NCI-H2227 treated with DMSO at 0.1 percent for 48 hours (cell line): ENCODE measurements at places on chromosomes 2 and 18.

- peak; percentile 64 for DNase-seq
These were observed 68.4 kb upstream of the PPP1CB start for GRCh38 chr2:28683100-28683706.

GRCh38 chr2:97792416-97792815 lies 79.0 kb downstream of the ZAP70 start:
- DNase-seq, result no peak

DNA sequence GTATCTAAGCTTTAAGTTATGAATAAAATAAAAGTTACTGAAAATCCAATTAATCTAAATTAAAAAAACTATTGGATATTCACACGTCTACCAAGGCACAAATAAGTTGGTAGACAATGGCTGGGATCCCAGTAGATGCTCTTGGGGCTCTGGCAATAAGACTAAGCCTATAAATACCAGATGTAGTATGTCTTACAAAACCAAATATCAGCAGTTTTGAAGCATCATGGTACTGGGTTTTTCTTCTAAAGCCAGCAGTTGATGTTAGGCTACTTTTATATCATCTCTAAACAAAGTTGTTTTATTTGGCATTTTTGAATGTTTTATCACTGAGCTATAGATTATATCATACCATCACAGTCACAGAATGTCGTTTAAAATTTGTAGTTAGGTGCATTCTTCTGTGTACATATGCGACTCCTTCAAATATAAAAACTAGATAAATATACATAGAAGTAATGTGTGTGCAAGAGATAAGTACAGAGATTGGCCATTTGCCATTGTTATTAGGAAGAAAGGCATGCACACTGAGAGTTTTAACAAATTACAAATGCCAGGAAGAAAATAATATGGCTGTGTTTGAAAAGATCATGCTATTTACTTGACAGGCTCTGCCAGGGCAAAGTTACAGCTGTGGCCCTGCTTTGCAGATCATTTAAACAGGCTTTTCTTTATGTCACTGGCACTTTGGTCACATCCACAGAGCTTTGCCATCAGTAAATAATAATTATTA lies 21.6 kb upstream of the TMEM17 start:
- peak; percentile 66 for DNase-seq

DNA sequence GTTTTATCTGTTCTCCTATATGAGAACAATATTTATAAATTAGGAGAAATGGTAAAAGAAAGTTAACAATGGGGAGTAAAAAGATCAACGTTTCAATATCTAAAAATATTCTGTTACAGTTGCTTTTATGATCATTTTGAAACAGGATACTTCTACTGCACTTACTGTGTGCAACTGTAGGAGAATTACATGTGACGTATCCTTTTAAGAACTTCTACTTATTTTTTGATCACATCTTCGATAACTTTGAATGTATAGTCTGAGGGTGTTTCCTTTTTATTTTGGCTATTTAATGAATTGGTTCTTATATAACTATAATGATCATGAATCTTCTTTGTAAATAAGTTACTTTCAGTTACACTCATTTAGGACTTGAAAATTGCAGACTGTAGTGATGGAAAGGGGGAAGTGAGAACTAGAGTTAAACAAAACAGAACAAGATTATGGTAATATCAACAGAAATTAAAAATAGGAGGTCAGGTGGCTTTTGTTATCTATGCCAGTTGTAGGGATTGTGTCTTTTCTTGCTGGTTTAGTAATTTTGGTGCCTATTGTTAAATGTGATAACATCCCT lies 109.9 kb downstream of the MSTN start:
- DNase-seq, result no peak

DNA sequence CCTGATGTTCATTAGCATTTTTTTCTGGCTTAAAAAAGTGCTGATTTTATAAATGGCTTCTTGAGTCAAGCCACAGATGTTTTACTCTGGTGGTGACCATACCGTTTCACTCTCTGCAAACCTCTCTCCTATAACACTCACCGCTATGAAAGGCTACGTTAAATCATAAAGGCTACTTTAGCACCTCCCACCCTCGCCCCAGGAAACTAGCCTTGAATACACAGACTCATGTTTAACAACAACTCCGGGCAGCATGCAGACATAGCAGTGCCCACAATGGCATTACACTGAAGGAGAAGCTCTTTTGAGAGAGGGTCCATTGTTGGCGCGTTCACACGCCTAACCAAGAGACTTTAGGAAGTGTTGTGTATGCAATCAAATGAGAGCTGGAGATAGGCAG lies 5.6 kb downstream of the MYT1L start:
- peak; percentile 88 for DNase-seq

DNA sequence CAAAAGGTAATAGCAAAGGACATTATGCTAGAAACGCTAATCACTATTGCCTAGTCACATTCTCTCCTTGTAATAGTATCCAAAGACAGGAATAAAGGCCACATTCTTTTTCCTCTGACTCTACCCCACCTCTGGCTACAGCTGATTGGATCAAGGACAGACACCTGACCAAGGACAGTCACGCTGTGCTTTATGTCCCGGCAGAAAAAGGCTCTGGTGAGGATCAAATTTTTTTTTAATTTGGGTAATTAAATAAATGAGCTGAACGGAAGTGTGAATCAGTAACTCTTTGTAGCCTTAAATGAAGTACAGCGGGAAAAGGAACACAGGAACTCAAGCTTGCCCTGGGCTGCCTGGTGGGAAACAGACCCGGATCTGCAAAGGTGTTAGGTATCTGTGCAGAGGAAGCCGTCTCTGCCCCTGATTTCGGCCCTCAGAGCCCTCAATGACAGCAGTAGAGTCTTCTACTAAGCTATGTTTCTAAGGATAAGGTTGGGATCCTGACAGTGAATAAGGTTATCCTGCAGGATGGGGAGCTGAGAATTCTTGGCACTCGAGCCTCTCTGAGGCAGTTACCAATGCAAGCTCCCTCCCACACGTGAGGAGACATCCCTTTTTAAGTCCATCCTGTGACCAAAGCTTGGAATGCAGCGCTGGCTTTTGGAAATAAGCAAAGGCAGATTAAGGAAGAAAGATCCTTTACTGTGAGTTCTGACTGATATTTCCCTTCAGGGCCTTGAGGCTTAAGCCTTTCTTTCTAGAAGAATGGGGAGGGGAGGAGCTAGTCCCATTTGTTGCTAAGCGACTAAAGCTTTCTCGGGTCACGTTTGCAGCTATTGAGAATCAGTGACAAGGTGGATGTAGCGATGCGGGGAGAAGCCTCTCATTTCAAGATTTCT lies 37.8 kb upstream of the IKZF2 start:
- peak; percentile 72 for DNase-seq

DNA sequence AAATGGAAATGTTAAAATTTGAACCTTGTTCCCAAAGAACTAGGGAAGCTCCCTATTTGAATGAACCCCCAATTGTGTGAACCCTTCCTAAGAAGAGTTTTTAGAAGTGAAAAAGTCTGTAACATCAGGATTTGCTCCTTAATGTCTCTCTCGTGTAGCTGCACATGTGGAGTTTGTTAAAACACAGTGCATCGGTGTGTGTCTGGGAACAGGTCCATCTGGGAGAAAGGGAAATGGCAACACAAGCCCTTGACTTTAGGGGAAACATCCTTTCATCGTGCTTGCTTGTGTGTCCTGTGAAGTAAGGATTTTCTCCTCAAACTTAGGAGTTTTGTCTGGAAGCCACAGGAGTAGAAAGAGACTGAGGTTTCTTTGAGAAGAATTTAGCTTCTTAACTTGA lies 203.9 kb downstream of the PRKCE start:
- DNase-seq, result no peak

DNA sequence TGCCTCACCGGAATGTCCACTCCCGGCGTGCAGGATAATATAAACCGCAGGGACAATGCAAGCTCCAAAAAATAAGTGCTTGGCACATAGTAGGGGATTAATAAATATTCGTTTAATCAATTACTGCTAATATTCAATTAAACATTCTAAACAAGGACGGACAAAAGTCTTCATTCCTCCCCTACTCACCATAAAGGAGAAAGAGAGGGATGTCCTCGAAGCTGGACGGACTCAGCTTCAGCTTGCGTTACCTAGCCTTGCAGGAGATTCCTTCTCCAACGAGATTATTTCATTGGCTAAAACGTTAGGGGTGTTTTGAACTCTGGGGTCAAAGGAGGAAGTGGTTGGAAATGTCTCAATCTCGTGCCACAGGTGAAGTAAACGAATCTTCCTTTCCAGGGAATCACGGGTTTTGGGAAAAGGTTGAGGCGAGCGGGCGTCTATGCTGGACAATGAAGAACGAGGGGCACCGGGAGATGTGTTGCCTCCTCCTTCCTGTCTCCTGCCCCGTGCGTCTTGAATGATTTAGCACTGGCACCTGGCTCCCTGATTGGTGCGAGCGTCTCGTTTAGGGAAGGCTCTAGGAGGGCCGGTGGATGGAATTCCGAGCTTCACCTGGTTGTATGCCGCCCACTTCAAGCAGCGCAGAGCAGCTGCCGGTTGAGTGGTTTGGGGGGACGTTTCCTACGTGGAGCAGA lies 2.0 kb upstream of the GAD1 start:
- peak; percentile 66 for DNase-seq

DNA sequence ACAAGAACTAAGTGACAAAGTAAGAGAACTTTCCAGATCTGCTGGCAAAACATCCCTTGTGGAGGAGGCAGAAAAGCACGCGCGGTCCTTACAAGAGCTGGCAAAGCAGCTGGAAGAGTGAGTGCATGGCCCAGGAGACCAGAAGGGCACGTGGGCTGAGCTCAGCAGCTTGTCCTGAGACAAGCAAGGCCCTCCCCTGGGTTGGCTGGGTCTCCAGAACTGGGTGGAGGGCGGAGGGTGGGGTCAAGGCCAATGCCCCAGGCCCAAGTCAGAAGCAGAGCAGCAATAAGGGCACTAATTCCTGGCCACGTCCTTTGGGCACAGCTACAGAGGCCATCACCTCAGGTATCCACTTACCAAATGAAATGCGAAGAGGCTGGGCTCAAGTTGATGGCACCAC lies 110.6 kb upstream of the TTC39C start:
- no peak for DNase-seq

DNA sequence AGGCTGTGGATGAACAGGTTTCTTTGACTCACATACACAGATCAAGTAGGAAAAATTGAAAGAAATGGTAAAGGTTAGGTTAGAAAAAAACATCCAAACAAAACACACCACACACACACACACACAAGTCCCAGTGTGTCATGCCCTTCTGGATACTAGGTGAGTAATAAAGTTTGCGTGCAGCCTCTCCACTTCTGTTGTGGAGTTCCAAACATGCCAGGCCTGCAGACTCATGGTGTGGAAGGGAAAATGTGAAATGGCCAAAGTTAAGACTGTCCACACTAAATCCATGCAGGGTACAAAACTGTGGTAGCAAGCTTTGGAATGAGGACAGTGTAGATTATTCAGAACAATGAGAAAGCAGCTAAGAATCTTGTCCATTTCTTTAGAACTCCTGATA lies 114.6 kb downstream of the IKZF2 start:
- DNase-seq, result no peak

DNA sequence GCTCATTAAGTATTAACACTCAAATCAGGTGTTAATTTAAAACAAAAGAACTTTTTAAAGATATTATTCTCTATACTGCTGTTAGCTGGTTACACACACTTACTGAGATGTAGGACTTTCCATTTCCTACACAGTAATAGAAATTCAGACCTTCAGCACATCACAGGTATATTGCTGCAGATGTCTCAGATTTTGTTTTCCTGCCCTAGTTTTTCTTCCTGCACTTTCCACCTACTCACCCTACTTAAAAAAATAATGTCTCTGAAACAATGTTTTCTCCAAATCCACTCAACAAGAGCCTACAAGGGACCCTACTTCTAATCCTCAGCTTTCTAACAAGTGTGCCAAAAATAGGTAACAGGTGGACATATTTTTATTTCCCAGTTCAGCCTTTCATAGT lies 43.9 kb downstream of the DYM start:
- DNase-seq, result no peak

GRCh38 chr18:3596637-3597384 lies 146.8 kb downstream of the TGIF1 start:
- no peak for DNase-seq

DNA sequence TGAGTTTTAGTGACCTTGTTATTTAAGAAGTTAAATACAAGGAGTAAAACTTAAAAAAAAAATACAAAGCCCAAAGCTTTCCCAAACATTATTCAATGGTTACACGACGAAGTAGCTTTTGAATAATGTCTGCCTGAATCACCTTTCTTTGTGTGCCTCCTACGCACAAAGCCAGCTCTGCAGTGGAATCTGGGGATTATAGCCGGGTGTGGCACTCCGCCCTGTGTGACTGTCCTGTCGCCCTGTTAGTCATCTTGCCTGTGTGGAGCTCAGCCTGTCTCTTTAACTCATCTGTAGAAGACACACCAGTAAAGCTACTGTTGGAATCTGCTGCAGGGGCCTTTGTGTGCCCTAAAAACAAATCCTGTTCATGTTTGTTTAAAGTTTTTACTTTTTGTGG lies 79.4 kb upstream of the TCF7L1 start:
- no peak for DNase-seq

DNA sequence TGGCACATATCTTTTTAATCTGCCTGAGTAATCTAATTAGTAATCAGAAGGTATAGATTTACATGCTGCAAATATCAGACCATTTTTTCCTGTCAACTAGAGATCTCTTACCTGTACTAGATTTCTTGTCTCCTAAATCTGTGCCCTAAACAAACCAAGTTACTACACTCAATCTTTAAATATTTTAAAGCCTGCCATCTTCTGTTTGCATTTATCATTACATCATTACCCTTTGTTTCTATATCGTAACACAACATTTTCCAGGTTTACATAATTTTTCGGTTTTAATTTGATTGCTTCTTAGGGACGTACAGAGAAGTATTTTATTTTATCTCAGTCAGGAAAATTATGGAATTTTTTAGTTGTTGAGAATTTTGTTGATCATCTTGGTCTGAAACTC lies 25.7 kb downstream of the PSMA8 start:
- DNase-seq, result no peak

GRCh38 chr2:181304011-181304844 lies 153.0 kb upstream of the ITGA4 start:
- DNase-seq, result no peak

GRCh38 chr2:175630280-175631244 lies 371.5 kb downstream of the LNPK start:
- no peak for DNase-seq

DNA sequence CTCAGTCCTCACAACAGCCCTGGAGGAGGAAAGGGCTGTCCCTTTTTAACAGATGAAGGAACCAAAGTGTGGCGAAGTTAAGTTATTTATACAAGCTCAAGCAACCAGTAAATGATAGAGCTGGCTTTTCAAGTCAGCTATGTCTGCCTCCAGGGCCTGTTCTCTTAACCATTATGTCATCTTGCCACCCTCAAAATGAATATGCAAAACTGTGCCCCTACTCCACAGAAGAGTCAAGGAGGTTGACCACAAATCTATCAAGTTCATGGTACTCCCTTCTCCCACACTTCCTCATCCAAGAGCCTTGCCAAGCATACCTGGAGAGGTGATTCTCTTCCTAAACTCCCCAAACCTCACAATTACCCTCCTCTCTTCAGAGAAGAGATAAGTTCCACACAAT lies 37.3 kb upstream of the CREB1 start:
- DNase-seq, result no peak
